ENCODE measurements at places on chromosomes 12 and 14.
A peak's percentile ranks its signal among the peaks of the same experiment; 100 is the strongest.

DNA sequence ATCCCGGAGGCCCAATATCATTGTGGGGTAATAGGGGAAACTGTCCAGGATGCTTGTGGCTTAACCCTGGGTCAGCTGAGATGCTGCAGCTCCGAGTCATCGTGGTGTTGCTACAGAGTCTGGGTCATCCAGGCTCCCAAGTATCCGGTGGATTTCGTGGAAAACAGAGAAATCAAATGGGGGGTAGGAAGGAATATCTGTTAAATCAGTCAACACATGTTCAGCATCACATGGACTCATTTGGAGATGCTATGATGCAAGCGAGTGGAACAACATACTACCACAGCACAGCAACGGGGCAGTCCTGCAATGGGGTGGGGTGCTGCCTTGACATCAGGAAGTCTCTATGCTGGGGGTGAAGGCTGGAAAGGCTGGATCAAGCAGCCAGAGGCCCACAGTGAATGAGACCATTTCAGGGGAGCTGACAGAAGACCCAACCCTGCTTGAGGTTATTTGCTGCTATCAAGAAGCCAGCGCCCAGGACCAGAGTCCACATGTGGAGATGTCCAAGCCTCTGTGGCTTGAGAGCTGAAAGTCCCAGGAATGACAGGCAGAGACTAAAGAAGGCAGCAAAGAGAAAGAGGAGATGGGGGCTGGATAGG is 22.9 kb downstream of the VDR start:
- DNase-seq: no peak

DNA sequence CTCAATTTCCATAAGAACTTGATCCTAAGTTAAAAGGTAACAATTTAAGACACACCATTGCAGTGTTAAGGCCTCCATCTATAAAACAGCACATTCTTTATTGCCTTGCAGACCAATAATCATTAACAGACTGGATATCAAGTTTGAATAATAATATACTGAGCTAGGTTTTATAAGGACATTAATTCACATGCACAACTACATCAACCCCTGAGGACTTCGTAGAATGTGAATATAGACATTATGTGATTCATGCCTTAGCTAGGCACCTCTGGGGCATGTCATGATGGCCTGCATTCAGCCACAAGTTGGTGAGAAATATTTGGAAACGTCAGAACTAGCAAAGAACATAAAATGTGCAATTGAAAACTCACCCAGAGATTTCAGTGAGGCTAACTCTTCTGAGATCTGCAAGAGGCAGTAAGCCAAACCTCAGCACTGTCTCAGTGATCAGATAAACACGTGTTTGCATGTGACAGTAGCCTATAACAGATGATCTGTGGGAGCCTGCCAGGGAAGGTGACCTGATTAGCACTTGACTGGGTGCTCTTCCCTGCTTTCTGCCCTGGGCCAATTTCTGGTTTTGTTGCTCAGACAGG is 492.2 kb downstream of the FLRT2 start:
- no peak for DNase-seq

GRCh38 chr14:63764103-63764502 is 36.2 kb upstream of the SGPP1 start:
- no peak for DNase-seq

- DNase-seq: no peak
Observed at GRCh38 chr12:23098517-23098916, 473.5 kb downstream of the ETNK1 start.

DNA sequence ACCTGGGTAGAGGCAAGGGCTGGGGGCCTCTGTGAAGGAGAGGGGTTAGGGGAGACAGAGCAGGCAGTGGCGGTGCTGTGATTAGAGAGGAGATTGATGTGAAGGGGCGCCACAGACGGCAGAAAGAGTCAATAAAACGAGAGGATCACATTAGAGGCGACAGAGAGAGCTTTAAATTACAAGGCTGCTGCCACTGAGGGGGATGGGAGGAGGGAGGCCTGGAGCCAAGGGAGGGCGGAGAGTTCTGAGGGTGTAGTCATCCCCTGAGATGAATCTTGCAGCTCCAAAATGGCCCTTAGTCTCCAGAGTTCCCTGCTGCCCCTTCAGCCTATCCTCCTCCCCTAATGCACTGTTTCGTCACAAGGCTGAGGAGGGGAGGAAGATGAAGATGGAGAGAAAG is 12.8 kb downstream of the ZFHX2 start:
- peak; percentile 67 for DNase-seq

- DNase-seq: no peak
Observed at GRCh38 chr12:71503579-71504391, 64.2 kb downstream of the LGR5 start.

DNA sequence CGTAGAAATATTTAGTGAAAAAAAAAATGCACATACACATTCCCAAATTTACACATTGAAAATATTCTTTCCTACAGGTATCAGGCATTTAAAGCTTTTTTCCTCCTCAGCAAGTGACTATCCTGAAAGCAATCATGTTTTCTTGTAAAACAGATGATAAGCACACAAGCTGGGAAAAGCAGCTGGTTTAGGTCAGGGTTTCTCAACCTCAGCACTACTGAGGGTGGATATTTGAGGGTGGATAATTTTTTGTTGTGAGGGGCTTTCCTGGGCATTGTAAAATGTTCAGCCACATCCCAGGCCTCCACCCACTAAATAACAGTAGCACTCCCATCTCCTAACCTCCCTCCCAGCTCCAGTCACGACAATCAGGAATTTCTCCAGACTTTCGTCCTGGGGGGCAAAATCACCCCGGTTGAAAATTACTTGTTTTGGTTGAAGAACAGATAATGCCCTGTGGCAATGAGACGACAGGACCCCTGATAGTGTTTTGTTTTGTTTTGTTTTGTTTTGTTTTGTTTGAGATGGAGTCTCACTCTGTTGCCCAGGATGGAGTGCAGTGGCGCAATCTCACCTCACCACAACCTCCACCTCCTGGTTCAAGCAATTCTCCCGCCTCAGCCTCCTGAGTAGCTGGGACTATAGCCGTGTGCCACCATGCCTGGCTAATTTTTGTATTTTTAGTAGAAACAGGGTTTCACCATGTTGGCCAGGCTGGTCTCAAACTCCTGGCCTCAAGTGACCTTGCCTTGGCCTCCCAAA is 15.0 kb upstream of the NT5DC3 start:
- DNase-seq: no peak

- no peak for DNase-seq
Observed at GRCh38 chr12:106089935-106090334, 48.8 kb downstream of the NUAK1 start.

DNA sequence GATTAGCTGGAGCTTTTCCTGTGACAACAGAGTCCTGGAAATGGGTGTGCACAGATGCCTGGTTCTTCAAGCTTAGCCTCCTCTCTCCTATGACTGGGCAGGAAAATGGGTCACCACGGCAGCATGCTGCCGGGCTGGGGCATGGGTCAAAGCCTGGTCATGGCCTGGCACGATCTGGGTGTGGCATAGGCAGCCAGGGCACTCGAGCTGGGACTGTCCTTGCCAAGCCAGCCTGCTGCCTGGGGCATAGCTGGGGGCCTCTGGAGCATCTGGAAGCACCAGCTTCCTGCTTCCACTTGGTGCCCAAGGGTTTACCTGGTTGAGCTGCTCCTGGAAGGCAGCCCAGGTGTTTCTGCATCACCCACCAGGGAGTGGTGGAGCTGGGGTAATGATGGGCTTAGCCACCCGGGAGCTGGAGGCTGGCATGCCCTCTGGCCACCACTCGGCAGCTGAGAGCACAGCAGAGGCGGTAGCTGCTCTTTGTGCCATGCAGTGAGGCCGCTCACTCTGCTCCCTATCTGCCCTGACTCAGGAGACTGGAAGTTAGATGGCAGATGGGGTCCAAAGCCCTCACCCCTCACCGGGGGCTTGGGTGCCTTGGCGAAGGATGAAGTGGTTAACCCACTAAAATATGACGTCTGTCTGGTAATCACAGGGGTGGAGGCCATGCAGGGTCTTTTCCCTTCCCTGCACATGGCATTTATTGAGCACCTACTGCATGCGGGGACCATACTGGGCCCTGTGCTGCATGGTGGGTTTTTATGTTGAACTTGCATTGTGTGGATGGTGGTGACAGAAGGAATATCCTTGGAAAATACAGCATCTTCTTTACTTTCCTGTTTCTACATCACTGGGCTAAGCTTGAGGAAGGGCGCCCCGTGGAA is 1.7 kb downstream of the OTUB2 start:
- no peak for DNase-seq

GRCh38 chr14:104528496-104528895 is 51.1 kb upstream of the C14orf180 start:
- no peak for DNase-seq

DNA sequence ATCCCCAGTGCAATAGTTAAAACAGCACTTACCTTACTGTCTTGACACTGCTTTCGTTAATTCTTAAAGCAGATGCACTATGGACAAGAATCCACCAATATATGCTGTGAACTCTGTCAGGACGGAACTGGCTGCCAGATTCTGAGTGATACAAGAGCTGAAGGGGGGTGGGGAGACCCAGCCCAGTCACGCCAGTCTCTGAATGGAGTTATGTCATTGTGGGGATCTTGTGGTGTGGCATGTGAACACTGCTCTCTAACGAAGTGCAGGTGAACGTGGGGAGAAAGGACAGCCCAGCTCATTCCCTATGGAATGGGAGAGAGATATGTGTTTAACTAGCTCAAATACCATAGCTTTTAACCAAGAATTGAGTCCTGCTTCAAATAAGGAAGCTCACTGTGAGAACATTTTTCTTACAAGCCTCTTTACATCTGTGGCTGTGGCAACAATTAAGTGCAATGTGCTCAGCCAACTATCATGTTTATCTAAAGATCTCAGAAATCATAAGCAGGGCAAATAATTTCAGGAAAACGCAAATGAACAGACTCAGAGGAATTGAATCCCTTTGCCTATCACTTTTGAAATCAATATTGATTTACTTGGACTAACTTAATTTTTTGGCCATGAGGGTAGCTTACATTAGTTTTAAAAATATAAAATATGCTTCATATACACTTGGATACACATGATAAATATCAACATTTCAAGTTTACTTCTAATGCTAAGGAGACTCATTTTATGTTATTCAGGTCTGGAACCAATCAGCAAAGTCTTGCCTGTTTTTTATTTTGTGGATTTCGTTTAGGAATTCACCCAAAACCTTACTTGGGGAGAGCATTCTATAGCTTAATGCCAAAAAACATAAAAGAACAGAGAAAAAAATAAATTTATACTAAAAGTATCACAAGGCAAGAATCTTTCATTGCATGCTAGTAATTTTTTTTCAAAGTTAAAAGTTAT is at the start of gene LUM:
LUM (minus strand) TSS at position 129 of the 960 bp plus-strand sequence. CDS start 2,515 bp downstream, outside the sequence.
- DNase-seq: no peak

DNA sequence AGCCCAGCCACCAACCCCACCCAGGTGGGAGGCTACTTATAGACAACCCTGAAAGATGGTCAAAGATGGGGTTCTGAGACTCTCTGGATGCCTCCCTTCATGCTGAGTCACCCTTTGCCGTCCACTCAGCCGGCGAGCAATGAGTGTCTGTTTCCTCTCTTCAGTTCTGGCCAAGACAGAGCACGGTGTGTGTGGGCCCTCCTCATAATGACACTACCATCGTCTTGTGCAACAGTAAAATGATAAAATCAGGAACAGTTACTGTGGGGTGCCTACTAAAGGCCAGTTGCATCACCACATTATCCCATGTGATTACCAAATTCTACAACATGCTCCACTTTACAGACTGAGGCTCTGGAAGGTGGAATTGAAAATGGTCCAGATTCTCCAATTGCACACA is 7.0 kb upstream of the BDKRB1 start:
- no peak for DNase-seq

DNA sequence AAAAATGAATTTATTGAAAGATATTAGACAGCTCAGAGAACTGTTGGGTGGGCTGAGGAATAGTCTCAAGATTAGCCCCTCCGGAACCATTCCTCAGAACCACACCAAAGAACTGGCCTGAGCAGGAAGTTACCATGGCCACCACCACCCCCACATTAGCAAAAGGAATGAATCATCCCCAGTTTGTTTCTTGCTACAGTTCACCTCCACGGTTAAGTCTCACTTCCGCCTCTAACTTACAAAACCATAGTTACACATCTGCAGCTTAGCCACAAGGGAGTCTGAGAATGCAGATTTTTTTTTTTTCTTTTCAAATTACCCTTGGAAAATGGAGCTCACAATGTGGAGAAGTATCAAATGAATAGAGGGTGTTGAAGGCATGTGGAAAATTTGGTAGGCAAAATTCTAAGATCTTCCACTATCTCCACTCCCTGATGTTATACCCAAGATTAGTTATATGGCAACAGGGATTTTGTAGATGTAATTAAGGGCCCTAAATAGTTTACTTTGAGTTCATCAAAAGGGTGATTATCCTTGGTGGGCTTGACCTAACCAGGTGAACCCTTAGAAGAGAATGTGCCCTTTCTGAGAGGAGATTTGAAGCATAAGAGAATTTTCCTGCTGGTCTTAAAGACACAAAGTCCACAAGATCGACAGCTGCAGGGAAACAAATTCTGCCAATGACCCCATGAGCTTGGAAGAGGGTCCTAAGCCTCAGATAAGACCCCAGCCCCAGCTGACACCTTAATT is 129.8 kb upstream of the KRR1 start:
- no peak for DNase-seq

GRCh38 chr14:73208390-73208789 is 28.9 kb upstream of the PAPLN start:
- no peak for DNase-seq

DNA sequence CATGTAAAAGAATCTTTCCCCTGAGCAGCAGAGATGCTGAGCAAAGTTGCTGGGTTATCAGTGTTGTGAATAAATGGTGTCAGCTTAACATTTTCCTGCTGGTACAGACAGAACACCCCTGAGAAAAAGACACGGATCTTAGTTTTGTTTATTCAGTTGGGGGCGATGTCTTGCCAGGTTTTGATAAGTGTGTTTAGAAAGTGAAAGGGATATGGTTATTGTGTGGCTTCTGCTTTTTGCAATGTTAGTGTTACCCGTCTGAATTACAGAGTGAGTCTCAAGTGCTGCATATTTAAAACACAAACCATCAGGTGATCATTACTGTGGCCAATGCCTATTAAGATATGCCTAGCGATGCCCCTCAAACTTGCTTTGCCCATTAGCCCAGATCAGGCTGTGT is 864.6 kb upstream of the SEL1L start:
- DNase-seq: no peak

DNA sequence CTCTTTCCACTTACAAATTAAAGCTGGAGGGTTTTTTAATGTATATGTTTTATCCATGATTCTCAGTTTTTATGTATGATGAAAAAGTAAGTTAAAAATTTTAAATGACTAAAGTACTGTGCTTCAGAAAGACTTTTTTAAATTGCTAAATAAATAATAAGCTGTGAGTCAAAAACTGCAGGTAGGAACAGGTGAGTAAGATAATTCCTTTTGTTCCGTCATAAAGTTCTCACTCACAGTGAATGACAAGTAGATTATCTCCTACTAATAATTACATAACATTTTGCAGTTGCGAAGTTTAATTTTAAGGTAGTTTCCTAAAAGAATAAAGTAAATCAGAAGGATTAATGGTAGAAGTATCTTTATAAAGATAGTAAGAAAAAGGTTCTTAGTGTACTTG is 78.0 kb downstream of the PRKCH start:
- DNase-seq: no peak

- DNase-seq: no peak
Observed at GRCh38 chr14:79605849-79606248, 605.5 kb downstream of the DIO2 start.

Data from hippocampal formation (tissue), 2 donors.